HEK293T (cell line): ENCODE measurements at places on chromosomes 11 and 22.
A peak's percentile ranks its signal among the peaks of the same experiment; 100 is the strongest.

DNA sequence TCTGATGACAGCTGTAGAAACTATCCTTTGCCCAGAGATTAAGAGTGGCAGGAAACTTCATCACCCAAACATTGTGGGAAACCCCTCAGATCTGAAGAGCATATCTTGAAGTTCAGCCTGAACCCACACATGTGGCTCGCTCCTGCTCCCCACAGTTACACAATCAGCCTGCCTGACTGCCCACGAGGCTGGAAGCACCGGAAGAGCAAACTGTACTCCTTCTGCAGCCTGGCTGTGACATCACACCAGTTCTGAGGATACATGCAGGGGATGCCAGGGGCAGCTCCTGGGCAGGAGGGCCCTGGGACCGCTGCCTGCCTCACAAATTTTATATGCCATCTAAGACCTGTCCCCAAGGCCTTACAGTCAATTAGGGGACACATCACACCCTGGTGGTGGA lies 444.4 kb downstream of the BUD13 start:
- no peak for DNase-seq

DNA sequence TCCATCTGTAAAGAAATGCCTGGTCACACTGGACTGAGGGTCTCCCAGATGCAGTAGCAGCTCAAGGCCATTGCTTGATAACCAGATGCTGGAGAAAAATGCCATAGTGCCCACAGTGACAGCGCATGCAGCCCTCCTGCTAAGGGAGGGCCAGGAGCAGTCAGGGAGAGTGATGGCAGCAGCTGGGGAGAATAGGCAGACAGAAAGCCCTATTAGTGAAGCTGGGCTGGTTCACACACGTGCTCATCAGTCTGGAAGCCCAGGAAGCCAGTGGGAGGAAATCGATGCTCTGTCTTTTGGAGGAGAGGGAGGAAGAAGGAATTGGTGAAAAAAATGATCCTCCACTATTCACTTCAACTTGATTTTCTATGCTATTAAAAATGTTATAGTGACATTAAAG lies 82.9 kb downstream of the OSBP2 start:
- DNase-seq, result no peak

- no peak for DNase-seq
Measured at GRCh38 chr11:121757480-121758125, 304.8 kb upstream of the SORL1-AS1 start.

GRCh38 chr22:22748756-22749155 lies 104.3 kb downstream of the GGTLC2 start:
- no peak for DNase-seq

- peak; percentile 78 for DNase-seq
Measured at GRCh38 chr22:43060183-43060582, 29.0 kb downstream of the TTLL1 start.
